Mesenchymal stem cell (in vitro differentiated cells and primary cell): ENCODE measurements at places on chromosomes 5 and 9.

DNA sequence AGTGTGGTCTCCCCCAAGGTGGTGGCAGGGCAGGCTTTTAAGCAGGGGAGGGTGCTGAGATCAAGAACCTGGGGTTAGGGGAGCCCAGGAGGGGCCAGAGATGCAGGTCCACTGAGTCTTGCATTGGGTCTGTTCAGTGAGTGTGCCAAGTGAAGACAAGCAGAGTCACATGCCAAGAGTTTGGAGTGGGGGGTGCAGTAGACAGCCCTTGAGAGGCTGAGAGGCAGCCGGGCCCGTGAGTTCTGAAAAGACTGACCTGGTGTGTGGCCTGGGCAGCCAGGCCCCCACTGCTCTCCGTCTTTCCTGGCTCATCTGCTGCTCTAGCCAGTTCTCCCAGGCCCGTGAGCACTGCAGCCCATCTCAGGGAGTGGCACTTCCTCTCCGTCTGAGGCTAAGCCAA is 120.0 kb downstream of the DAB2IP start:
- H3K27ac ChIP-seq = no peak overlapping the region
- peaks cover 37% of the 10 kb centered on the region for H3K36me3 ChIP-seq
- no peaks in the 10 kb centered on the region for H3K27me3 ChIP-seq
- H3K4me3 ChIP-seq = no peak overlapping the region

DNA sequence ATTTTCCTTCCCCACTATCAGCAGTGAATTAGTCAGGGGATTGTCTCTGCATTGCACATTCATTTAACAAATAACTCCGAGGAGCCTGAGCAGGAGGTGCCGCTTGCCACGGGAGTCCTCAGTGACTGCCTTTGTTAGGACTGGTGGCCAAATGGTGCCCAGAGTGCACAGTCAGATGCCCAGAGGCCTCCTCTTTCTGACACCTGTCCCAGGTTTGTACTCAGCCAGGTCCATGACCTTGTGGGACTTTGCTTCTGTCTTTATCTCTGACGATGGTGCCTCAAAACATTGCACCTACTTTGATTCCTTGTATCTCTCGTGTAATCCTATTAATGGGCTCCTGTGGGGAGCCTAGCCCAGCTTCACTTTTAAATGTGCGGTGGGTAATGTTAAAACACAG is 4.3 kb downstream of the SRD5A1 start:
- DNase-seq = no peak
- H3K27me3 ChIP-seq = no peaks in the 10 kb centered on the region
- no peak overlapping the region for H3K4me3 ChIP-seq
- H3K36me3 ChIP-seq = peaks cover 11% of the 10 kb centered on the region
- no peak overlapping the region for H3K27ac ChIP-seq
- H3K4me1 ChIP-seq = peaks cover 2% of the 10 kb centered on the region

GRCh38 chr5:136424835-136425584 is 59.7 kb upstream of the TRPC7 start:
- DNase-seq = peak; percentile 40
- H3K36me3 ChIP-seq = no peaks in the 10 kb centered on the region
- peaks cover 19% of the 10 kb centered on the region for H3K27me3 ChIP-seq
- H3K4me3 ChIP-seq = no peak overlapping the region
- H3K27ac ChIP-seq = no peak overlapping the region

DNA sequence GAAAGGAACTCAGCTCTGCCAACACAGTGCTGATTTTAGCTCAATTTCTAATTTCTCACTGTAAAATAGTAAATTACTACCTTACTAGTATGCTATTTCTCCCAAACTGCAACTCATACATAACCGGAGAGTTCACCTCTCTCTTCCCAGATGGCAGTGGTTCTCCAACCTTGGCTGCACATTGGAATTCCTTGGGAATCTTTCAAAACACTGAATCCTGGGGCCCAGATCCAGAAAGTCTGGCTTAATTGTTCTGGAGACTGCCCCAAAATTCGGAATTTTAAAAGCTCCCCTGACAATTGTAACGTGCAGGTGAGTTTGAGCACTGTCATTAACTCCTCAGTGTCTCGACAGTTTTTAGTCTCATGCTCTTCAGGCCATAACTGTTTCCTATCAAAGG is 100.3 kb downstream of the SLC1A3 start:
- no peaks in the 10 kb centered on the region for H3K27me3 ChIP-seq
- no peak for DNase-seq
- H3K4me3 ChIP-seq = no peak overlapping the region
- H3K4me1 ChIP-seq = no peaks in the 10 kb centered on the region

DNA sequence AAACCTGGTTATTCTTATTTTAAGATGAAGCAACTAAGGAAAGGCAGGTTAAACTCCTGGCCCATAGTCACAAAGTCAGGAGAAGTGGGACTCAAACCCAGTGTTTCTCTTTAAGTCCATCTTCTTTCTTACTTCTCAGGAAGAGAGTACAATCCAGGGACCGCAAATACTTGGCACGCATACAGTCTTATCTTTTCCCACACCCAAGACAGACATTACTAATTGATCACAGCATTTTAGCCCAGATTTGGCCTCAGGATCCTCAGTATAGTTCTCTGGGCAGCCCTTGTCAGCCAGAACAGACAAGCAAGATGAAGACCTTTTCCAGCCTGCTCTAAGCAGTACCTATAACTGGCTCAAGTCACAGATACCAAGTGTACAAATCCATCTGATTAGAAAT is 125.5 kb upstream of the RAI14 start:
- peaks cover 10% of the 10 kb centered on the region for H3K4me1 ChIP-seq
- no peaks in the 10 kb centered on the region for H3K36me3 ChIP-seq
- H3K27me3 ChIP-seq = no peaks in the 10 kb centered on the region
- H3K4me3 ChIP-seq = no peak overlapping the region
- no peak overlapping the region for H3K27ac ChIP-seq
- DNase-seq = no peak

DNA sequence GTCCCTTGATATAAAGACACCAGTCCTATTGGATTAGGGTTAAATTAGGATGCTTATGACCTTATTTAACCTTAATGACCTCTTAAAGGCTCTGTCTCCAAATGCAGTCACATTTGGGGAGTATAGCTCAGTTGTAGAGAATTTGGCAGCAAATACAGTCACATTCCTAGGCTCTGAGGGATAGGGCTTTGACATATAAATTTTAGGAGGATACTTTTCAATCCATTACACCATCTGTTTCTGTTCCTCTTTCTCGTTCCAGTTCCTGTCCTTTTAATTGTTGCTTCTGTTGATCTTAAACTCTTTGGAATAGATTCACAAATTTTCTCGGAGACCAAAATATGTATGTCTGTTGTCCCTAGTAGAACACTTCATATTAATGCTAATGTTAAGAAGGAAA is 390.0 kb upstream of the PCSK5 start:
- H3K27ac ChIP-seq = no peak overlapping the region
- no peak for DNase-seq
- no peaks in the 10 kb centered on the region for H3K27me3 ChIP-seq

DNA sequence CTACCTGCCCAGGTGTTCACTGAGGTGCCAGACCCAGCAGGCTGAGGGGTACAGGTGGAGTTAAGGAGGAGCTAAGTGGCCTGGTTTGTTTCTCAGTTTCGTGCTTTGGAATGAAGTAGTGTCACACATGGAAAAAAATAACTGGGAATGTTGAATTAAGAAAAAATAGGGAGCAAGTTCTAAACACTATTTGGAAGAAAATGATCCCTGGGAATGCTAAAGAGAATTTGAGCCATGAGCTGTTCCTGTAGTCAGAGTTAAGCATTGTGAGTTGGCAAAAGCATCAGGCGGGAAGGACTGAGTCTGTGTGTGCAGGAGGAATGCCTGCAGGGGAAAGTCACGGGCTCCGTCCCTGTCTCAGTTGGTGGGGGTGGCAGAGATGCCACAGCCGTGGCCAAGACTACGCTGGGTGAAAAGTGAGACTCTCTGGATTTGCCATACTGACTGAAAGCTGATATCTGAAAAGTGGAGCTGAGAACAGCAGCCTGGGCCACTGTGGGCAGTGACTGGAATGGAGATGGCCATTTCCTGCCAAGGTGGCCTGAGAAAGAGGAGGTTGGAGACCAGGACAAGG is 37.0 kb downstream of the SYK start:
- no peak overlapping the region for H3K27ac ChIP-seq
- DNase-seq = no peak
- H3K27me3 ChIP-seq = peaks cover 32% of the 10 kb centered on the region
- H3K36me3 ChIP-seq = peaks cover 8% of the 10 kb centered on the region
- no peak overlapping the region for H3K4me3 ChIP-seq

DNA sequence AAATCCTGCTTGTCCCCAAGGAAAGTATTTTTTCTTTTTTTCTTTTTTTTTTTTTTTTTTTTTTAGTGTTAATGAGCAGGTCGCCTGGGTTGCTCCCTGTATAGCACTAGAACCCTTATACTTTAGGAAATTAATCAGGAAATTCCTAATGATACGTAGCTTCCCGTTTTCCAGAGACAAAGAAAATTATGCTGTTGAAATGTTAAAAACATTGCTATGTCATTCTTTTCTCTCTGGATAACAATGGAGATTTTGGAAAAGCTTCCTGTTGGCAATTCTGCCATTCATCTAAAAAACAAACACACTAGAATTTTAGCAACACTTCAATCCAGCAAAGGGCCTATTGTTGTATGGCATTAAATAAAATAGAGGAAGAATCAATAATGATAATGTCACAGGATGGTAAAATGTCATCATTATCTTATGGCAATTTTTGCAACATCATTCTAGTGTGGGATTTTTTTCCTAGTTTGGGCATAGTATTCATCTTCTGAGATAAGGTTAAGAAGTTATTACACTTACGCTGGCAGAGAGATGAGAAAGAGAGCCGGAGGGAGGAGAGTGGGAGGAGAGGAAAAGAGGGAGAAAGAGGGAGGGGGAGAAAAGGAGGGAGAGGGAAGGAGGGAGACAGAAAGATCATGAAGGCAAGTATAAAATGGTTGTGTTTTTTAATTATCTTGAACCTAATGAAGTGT is 315.8 kb upstream of the PDE4D start:
- no peak overlapping the region for H3K27ac ChIP-seq
- no peaks in the 10 kb centered on the region for H3K27me3 ChIP-seq
- H3K4me3 ChIP-seq = no peak overlapping the region
- no peaks in the 10 kb centered on the region for H3K36me3 ChIP-seq
- no peak for DNase-seq

DNA sequence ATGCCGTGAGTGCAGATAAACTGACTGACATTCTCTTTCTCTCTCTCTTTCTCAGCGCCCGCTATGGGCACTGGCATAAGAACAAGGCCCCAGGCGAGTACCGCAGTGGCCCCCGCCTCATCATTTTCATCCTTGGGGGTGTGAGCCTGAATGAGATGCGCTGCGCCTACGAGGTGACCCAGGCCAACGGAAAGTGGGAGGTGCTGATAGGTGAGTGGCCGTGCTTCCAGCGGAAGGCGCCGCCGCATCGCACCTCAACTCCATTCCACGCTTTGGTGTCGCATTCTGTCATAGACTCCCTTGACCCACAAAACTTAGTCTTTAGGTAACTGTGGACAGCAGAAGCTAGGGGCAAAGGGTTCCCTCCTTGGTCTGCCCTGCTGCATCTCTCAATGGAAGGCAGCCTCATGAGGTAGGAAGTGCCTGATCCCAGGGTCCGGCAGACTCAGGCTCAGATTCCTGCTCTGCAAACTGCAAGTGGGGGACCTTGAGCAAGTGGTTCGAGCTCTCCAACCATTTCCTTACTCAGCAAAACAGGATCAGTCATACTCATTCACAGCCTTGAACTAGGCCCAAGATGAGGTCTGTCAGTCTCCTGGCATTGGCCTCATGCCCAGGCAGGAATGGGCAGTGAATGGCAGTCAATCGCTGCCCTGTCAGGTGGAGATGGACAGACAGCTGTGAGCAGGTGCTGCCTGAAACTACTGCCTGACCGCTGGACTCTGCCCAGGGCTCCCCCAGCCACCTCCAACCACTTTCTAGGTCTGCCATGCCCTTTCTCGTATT is 24.2 kb upstream of the CFAP157 start:
- no peak for DNase-seq
- H3K27me3 ChIP-seq = no peaks in the 10 kb centered on the region
- peaks cover 67% of the 10 kb centered on the region for H3K36me3 ChIP-seq
- no peak overlapping the region for H3K4me3 ChIP-seq
- H3K4me1 ChIP-seq = peaks cover 7% of the 10 kb centered on the region

- H3K4me1 ChIP-seq = peaks cover 3% of the 10 kb centered on the region
- H3K36me3 ChIP-seq = no peaks in the 10 kb centered on the region
- H3K27me3 ChIP-seq = no peaks in the 10 kb centered on the region
Measured at GRCh38 chr5:123116058-123116457, 27.0 kb downstream of the PRDM6 start.

GRCh38 chr9:18473652-18474279 is at the start of gene ADAMTSL1:
ADAMTSL1 (plus strand) TSS chr9:18474153; CDS start chr9:18474233, 80 bp downstream.
- H3K4me1 ChIP-seq = peaks cover 2% of the 10 kb centered on the region
- DNase-seq = peak; percentile 39
- H3K36me3 ChIP-seq = no peaks in the 10 kb centered on the region
- peak within 1 kb of the TSS; percentile 71 for H3K27ac ChIP-seq

GRCh38 chr5:133925866-133926488 is 42.4 kb downstream of the C5orf15 start:
- no peak overlapping the region for H3K27ac ChIP-seq
- no peaks in the 10 kb centered on the region for H3K36me3 ChIP-seq
- no peak overlapping the region for H3K4me3 ChIP-seq
- DNase-seq = no peak

- peak; percentile 33 for DNase-seq
- peaks cover 28% of the 10 kb centered on the region for H3K36me3 ChIP-seq
- no peak within 1 kb of the TSS for H3K27ac ChIP-seq
- no peaks in the 10 kb centered on the region for H3K27me3 ChIP-seq
Measured at GRCh38 chr5:176365351-176366231, at the start of gene ARL10. ARL10 (plus strand) TSS chr5:176365487; CDS start chr5:176365564, 77 bp downstream.

GRCh38 chr9:119986205-119986604 is 593.8 kb downstream of the CDK5RAP2 start:
- H3K4me1 ChIP-seq = no peaks in the 10 kb centered on the region
- H3K27ac ChIP-seq = no peak overlapping the region
- DNase-seq = no peak
- H3K27me3 ChIP-seq = no peaks in the 10 kb centered on the region
- no peaks in the 10 kb centered on the region for H3K36me3 ChIP-seq

- H3K27me3 ChIP-seq = no peaks in the 10 kb centered on the region
- no peaks in the 10 kb centered on the region for H3K36me3 ChIP-seq
- no peaks in the 10 kb centered on the region for H3K4me1 ChIP-seq
- no peak overlapping the region for H3K4me3 ChIP-seq
- H3K27ac ChIP-seq = no peak overlapping the region
- DNase-seq = no peak
Measured at GRCh38 chr5:77398458-77398857, 93.7 kb downstream of the WDR41 start.

DNA sequence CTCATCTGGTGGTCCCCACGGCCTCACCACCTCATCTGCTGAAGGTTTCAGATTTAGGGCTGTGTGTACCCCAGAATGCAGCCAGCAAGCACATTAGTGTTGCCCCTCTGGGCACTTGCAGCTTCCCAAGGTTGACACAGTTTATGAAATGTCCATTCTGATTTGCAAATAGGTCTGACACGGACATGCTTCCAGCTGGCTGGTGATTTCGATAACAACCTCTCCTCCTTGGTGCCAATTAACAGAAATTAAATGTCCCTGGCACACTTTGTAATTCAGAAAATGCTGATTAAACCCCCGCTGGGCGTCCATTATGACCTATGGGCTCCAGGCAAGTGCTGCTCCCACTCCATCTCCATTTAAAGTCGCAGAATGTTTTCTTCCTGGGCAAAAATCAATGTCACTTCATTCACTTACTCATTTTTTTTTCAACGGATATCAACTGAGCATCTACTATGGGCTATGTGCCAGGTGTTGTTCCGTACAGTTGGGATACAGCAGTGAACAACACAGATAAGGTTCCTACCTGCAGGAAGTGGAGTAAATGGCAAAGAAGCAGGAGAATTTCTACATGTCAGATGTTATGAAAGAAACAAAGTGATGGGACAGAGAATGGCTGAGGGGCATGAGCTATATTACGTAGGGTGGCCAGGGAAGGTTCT is 32.0 kb downstream of the PLAC8L1 start:
- no peaks in the 10 kb centered on the region for H3K36me3 ChIP-seq
- no peak overlapping the region for H3K27ac ChIP-seq
- no peaks in the 10 kb centered on the region for H3K27me3 ChIP-seq
- H3K4me3 ChIP-seq = no peak overlapping the region
- no peak for DNase-seq
